ENCODE measurements at places on chromosomes 4 and X. TPM values are rescaled to one million over a fixed set of nuclear protein-coding genes. Genes with fewer than 3 reads are reported as not detected.

DNA sequence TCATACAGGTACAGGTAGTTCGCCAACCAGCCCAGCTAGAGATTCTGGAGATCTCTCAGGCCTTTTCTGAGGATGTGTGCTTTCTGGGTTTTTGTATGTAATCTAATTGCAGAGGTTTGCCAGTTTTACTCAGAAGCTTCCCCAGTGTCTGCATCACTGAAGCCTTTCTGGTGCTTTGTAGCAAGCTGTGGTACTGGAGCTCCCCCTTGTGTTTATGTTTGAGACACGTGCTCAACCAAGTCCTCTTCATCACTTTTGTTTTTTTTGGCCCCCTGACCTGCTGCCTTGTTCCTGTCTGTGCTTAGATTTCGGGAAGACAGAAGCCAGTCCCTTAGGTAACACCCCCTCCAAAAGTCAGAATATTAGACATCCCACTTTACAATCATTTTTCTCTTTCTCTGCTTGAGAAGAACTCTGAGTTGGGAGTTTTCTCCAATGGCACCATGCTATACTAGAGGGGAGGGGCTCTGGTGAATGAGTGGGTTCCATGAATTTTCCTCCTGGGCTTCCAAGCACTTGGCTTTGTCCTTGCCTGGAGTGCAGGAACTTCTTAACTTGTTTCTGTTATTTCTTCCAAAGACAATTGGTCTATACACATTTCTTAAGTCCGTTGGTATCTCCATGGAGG lies 128.4 kb upstream of the TBC1D9 start:
- H3K4me3 ChIP-seq, result no peak overlapping the region
- DNase-seq, result peak; percentile 56
- H3K27me3 ChIP-seq, result no peaks in the 10 kb centered on the region
- H3K27ac ChIP-seq, result no peak overlapping the region

GRCh38 chr4:77248805-77249204 lies 91.8 kb downstream of the CCNG2 start:
- H3K4me3 ChIP-seq, result no peak overlapping the region
- peak; percentile 16 for DNase-seq
- H3K27me3 ChIP-seq, result no peaks in the 10 kb centered on the region
- H3K4me1 ChIP-seq, result no peaks in the 10 kb centered on the region

DNA sequence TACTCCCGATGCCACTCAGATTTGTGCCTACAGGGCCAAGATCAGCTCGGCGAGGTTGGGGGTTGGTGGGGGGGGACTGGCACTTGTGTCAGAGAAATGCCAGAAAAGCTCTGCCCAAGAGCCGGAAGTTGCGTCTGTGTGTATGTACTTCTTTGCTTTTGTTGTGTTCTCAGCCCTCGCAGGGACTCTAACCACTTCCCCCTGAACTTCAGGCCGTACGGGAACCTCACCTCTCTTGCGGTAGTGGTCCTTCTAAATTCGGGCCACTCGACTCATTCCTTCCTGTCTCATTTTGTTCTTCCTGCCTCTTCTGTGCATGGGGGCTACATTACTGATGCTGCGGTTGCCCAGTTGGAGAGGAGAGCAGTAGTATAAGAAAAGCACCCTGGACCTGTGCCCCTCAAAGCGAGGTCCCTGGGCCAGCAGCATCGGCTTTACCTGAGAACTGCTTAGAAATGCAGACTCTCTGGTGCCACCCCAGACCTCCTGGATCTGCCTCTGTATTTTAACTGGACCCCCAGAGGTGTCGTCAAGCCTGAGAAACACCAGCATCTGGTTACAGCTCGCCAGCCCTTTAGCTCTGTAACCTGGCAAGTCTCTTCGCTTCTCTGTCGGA lies 146.3 kb upstream of the RPS6KA3 start:
- peak; percentile 45 for DNase-seq
- H3K4me1 ChIP-seq, result no peaks in the 10 kb centered on the region
- no peaks in the 10 kb centered on the region for H3K36me3 ChIP-seq
- H3K27me3 ChIP-seq, result no peaks in the 10 kb centered on the region

- DNase-seq, result peak; percentile 33
- no peak overlapping the region for H3K4me3 ChIP-seq
- H3K4me1 ChIP-seq, result no peaks in the 10 kb centered on the region
- no peaks in the 10 kb centered on the region for H3K36me3 ChIP-seq
Observed at GRCh38 chrX:23736030-23736429, 7.0 kb downstream of the ACOT9 start.

- H3K4me1 ChIP-seq, result no peaks in the 10 kb centered on the region
- H3K27ac ChIP-seq, result no peak overlapping the region
- H3K36me3 ChIP-seq, result no peaks in the 10 kb centered on the region
- H3K4me3 ChIP-seq, result no peak overlapping the region
- no peak for DNase-seq
- no peaks in the 10 kb centered on the region for H3K27me3 ChIP-seq
Observed at GRCh38 chr4:143019351-143019750, 165.4 kb upstream of the USP38 start.

DNA sequence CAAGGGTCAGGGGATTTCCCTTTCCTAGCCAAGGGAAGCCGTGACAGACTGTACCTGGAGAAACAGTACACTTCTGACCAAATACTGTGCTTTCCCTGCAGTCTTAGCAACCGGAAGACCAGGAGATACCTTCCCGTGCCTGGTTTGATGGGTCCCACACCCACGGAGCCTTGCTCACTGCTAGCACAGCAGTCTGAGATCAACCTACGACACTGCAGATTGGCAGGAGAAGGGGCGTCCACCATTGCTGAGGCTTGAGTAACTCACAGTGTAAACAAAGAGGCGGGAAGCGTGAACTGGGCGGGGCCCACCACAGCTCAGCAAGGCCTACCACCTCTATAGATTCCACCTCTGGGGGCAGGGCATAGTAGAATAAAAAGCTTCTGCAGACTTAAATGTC lies 48.7 kb upstream of the SRD5A3 start:
- no peak overlapping the region for H3K4me3 ChIP-seq
- no peak overlapping the region for H3K27ac ChIP-seq
- no peaks in the 10 kb centered on the region for H3K36me3 ChIP-seq
- no peaks in the 10 kb centered on the region for H3K27me3 ChIP-seq
- no peaks in the 10 kb centered on the region for H3K4me1 ChIP-seq

- no peak for DNase-seq
- no peak overlapping the region for H3K4me3 ChIP-seq
- H3K27me3 ChIP-seq, result no peaks in the 10 kb centered on the region
- no peaks in the 10 kb centered on the region for H3K36me3 ChIP-seq
Observed at GRCh38 chr4:107665001-107665400, 55.0 kb downstream of the PAPSS1 start.

DNA sequence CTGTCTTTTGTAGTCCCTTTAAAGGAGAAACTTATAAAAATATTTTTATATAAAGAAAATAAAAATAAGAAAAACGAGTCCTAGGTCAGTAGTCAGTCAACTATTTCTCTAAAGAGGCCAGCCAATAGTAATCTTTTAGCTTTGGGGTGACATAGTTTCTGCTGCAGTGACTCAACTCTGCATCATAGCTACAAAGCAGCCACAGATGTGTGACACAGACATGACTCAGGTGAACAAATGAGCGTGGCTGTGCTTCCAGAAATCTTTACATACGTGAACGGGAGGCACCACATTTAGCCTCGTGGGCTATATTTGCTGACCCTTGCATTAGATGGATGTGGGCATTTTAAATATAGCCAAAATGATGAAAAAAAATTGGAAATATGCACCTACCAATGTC lies 1862.5 kb upstream of the TENM3 start:
- no peaks in the 10 kb centered on the region for H3K27me3 ChIP-seq
- no peak overlapping the region for H3K4me3 ChIP-seq
- no peak for DNase-seq
- no peaks in the 10 kb centered on the region for H3K36me3 ChIP-seq
- no peak overlapping the region for H3K27ac ChIP-seq
- no peaks in the 10 kb centered on the region for H3K4me1 ChIP-seq

GRCh38 chrX:63744850-63745394 lies 40.1 kb downstream of the ARHGEF9 start:
- no peaks in the 10 kb centered on the region for H3K4me1 ChIP-seq
- no peak overlapping the region for H3K4me3 ChIP-seq
- H3K27me3 ChIP-seq, result no peaks in the 10 kb centered on the region
- H3K27ac ChIP-seq, result no peak overlapping the region
- no peak for DNase-seq
- H3K36me3 ChIP-seq, result no peaks in the 10 kb centered on the region

GRCh38 chrX:39328661-39329060 lies 527.4 kb downstream of the MID1IP1 start:
- no peaks in the 10 kb centered on the region for H3K27me3 ChIP-seq
- H3K36me3 ChIP-seq, result no peaks in the 10 kb centered on the region
- peaks cover 10% of the 10 kb centered on the region for H3K4me1 ChIP-seq
- DNase-seq, result no peak

DNA sequence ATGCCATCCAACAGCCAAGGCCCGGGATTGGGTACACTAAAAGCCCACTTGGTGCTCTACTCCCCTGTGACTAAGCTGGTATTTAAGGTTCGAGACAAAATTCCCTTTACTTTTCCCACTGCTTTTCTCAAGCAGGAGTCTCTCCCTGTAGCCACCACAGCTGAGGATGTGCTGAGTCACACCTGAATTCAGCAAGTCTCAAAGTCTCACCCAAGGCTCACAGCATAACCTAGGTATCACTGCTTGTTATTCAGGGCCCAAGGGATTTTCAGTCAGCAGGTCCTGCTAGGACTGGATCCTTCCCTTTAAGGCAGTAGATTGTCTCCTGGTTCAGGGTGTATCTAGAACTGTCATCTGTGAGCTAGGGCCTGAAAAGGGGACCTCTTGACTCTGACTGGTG lies 39.2 kb downstream of the FMR1NB start:
- H3K27me3 ChIP-seq, result no peaks in the 10 kb centered on the region
- H3K4me1 ChIP-seq, result no peaks in the 10 kb centered on the region
- H3K4me3 ChIP-seq, result no peak overlapping the region
- H3K36me3 ChIP-seq, result no peaks in the 10 kb centered on the region
- DNase-seq, result no peak
- no peak overlapping the region for H3K27ac ChIP-seq

DNA sequence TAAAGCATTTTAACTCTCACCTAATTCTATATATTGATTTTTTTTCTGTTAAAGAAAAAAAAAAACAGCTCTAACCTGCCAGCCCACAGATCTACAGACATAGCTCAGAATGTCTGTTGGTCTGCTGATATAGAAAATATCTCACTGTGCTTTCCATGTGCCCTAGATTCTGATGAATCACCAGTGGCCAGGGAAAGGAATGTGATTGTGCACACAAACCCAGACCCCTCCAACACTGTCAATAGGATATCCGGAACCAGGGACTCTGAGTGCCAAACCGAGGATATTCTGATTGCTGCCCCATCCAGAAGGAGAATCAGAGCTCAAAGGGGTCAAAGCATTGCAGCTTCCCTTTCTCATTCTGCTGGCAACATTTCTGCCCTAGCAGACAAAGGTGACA lies 12.1 kb upstream of the SCML1 start:
- no peaks in the 10 kb centered on the region for H3K27me3 ChIP-seq
- no peak for DNase-seq
- H3K4me3 ChIP-seq, result no peak overlapping the region
- H3K4me1 ChIP-seq, result no peaks in the 10 kb centered on the region
- no peak overlapping the region for H3K27ac ChIP-seq

DNA sequence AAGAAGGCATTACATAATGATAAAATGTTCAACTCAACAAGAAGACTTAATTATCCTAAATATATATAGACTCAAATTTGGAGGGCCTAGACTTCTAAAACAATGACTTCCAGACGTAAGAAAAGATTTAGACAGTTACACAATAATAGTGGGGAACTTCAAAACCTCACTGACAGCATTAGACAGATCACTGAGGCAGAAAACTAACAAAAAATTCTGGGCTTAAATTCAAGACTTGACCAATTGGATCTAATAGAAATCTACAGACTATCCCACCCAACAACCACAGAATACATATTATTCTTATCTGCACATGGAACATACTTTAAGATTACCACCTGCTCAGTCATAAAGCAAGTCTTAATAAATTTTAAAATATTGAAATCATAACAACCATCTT lies 93.3 kb upstream of the ARSJ start:
- H3K4me3 ChIP-seq, result no peak overlapping the region
- no peak for DNase-seq
- H3K36me3 ChIP-seq, result no peaks in the 10 kb centered on the region

- DNase-seq, result no peak
- H3K27ac ChIP-seq, result no peak overlapping the region
- no peaks in the 10 kb centered on the region for H3K36me3 ChIP-seq
Observed at GRCh38 chrX:1564750-1565683, 26.4 kb upstream of the AKAP17A start.

DNA sequence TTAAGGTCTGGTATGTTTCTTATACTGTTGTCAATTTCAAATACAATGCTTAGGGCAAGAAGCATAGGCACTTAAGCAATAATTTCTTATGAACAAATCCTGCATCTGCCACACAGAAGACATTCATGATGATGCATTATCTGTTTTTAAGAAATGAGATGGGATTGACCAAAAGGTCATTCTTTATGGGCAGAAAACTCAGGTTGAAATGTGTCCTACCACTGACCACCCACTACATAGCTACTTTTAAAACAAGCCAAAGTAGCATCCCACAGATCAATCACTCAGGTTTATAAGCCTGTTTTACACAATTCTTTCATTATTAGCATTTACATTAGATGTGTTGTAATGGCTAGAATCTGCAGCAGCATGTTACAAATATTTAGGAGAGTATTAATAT lies 617.8 kb downstream of the PCDH7 start:
- H3K36me3 ChIP-seq, result no peaks in the 10 kb centered on the region
- no peaks in the 10 kb centered on the region for H3K27me3 ChIP-seq
- H3K4me1 ChIP-seq, result no peaks in the 10 kb centered on the region
- no peak for DNase-seq

GRCh38 chrX:134694333-134695322 lies 36.4 kb upstream of the PLAC1 start:
- no peaks in the 10 kb centered on the region for H3K36me3 ChIP-seq
- DNase-seq, result no peak
- no peaks in the 10 kb centered on the region for H3K4me1 ChIP-seq
- no peak overlapping the region for H3K27ac ChIP-seq
- no peak overlapping the region for H3K4me3 ChIP-seq

- no peaks in the 10 kb centered on the region for H3K27me3 ChIP-seq
- H3K4me3 ChIP-seq, result no peak overlapping the region
Observed at GRCh38 chrX:97057349-97057909, 173.7 kb downstream of the RPA4 start.

DNA sequence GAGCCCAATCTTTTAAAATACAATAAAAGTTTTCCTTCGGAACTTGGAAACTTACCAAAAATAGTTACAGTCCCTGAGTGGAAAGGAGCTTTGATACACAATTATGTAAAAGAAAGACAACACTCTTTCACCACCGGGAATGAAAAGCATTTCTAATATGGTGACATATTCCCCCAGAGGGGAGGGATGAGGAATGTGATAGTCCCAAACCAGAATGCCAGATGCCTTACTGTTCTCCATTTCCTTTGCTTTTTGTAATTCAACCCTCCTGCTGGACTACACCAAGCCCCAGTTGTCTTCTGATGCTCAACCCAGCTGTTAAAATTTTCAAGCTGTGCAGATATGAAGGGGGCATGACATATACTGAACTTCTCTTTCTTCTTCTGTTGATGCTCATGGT lies 4.1 kb downstream of the PRIMPOL start:
- H3K27ac ChIP-seq, result no peak overlapping the region
- no peaks in the 10 kb centered on the region for H3K27me3 ChIP-seq
- peaks cover 6% of the 10 kb centered on the region for H3K4me1 ChIP-seq
- DNase-seq, result no peak
- no peaks in the 10 kb centered on the region for H3K36me3 ChIP-seq

RHOH gene
- polyA plus RNA-seq, result 3.6 TPM

SHROOM4 gene
- polyA plus RNA-seq, result 5.0 TPM

TCEAL7 gene
- polyA plus RNA-seq, result 10.8 TPM

HSPA4L gene
- polyA plus RNA-seq, result 0.54 TPM

PDZD4 gene
- polyA plus RNA-seq, result 11.5 TPM

KIAA1210 gene
- not detected for polyA plus RNA-seq

Data from small intestine (tissue), 16 donors.